T-helper 2 cell treated with Interferon-gamma antibody and Interleukin-4, amounts not matched to agents 100 ng/mL and 5 ng/mL, for 36 hours (primary cell): ENCODE measurements at places on chromosomes 3 and 15. TPM values are rescaled to one million over a fixed set of nuclear protein-coding genes. Genes with fewer than 3 reads are reported as not detected.

Gene STRIT1
- not detected in 2 replicates for total RNA-seq

Gene PLA2G4E
- not detected in 2 replicates for total RNA-seq

Gene ATP13A4
- 1.6 and 2.7 TPM in 2 replicates for total RNA-seq

Gene LRRC3B
- total RNA-seq: not detected in 2 replicates

Gene HEG1
- 36.0 and 36.4 TPM in 2 replicates for total RNA-seq

Gene STARD9
- total RNA-seq: 11.7 and 14.4 TPM in 2 replicates

Gene GABRA5
- total RNA-seq: not detected in 2 replicates

Gene FGF7
- total RNA-seq: 0.05 TPM in 1 of 2 replicates, not detected in the other

Gene HACD2
- total RNA-seq: 24.2 and 24.9 TPM in 2 replicates

Gene CCR9
- not detected in 2 replicates for total RNA-seq

Gene SCN11A
- 0.09 TPM in 1 of 2 replicates, not detected in the other for total RNA-seq

Gene COPS2
- 65.6 and 67.1 TPM in 2 replicates for total RNA-seq

Gene CCRL2
- 3.5 and 4.1 TPM in 2 replicates for total RNA-seq

Gene ZBTB20
- 8.0 and 10.1 TPM in 2 replicates for total RNA-seq

Gene SCG3
- total RNA-seq: not detected in 2 replicates

Gene CFAP44
- 4.4 and 4.8 TPM in 2 replicates for total RNA-seq

Gene SLC51A
- not detected in 2 replicates for total RNA-seq

Gene LIPH
- not detected in 2 replicates for total RNA-seq

Gene GP9
- total RNA-seq: not detected in 2 replicates

Gene GPR62
- not detected in 2 replicates for total RNA-seq

Gene GHRL
- total RNA-seq: 0.48 and 0.55 TPM in 2 replicates

Gene KPNA1
- total RNA-seq: 58.8 and 66.7 TPM in 2 replicates

Gene ITIH1
- not detected in 2 replicates for total RNA-seq

Gene MOBP
- 0.05 TPM in 1 of 2 replicates, not detected in the other for total RNA-seq

Gene SEMA6D
- total RNA-seq: not detected in 2 replicates

Gene HDC
- total RNA-seq: 0.32 and 0.45 TPM in 2 replicates

Gene PLCB2
- 177 and 192 TPM in 2 replicates for total RNA-seq

Gene RFX7
- 40.2 and 41.0 TPM in 2 replicates for total RNA-seq

Gene SCG5
- 2.9 and 4.1 TPM in 2 replicates for total RNA-seq

Gene TGM4
- not detected in 2 replicates for total RNA-seq

Gene SLC28A1
- total RNA-seq: not detected in 2 replicates

Gene WDR93
- not detected in 2 replicates for total RNA-seq

Gene HHLA2
- total RNA-seq: 2.0 and 2.5 TPM in 2 replicates

Gene PCSK6
- 2.6 and 3.3 TPM in 2 replicates for total RNA-seq

Gene ADAMTS9
- total RNA-seq: not detected in 2 replicates

Gene CAMK1
- total RNA-seq: 46.7 and 50.6 TPM in 2 replicates

Gene SLC22A14
- 0.09 TPM in 1 of 2 replicates, not detected in the other for total RNA-seq

Gene MASP1
- total RNA-seq: not detected in 2 replicates

Gene LDHAL6B
- not detected in 2 replicates for total RNA-seq

Gene RBM6
- total RNA-seq: 106 and 109 TPM in 2 replicates

Gene CCPG1
- 16.8 and 17.4 TPM in 2 replicates for total RNA-seq

Gene SLC26A6
- 43.7 and 47.3 TPM in 2 replicates for total RNA-seq

Gene CTXN2
- 0.05 TPM in 1 of 2 replicates, not detected in the other for total RNA-seq
